Activated CD8-positive, alpha-beta memory T cell treated with anti-CD3 and anti-CD28 coated beads, Interleukin-2, amount 50 U/mL, for 48 hours (primary cell): ENCODE measurements at places on chromosomes 11 and 22.

DNA sequence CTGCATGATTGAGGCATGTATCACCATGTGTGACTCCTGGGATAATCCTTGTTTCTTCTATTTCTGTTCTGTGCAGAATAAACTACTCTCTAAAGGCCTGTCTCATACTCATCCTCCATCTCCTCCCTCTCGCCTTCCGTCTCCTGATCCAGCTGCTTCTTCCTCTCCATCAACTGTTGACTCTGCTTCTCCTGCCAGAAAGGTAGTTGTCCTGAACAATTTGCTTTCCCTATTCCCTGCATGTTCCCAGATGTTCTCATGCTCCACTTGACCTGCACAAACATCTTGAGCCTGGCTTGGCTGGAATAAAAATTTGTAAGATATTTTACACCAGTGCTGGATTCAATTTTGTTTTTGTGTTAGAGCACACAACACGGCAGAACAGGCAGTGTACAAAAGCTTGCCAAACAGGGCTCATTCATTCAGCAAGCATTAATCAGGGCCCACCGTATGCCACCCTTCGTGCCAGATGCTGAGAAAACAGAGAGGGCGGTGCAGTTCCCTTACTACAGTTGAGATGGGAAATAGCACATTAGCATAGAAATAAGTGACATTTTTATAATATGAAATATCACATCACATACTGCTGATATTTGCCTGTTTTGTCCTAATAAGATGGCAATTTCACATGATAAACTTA lies 133.3 kb upstream of the PARVA start:
- no peak for DNase-seq

GRCh38 chr11:68685656-68686380 lies 1.5 kb downstream of the GAL start:
- no peak for DNase-seq

DNA sequence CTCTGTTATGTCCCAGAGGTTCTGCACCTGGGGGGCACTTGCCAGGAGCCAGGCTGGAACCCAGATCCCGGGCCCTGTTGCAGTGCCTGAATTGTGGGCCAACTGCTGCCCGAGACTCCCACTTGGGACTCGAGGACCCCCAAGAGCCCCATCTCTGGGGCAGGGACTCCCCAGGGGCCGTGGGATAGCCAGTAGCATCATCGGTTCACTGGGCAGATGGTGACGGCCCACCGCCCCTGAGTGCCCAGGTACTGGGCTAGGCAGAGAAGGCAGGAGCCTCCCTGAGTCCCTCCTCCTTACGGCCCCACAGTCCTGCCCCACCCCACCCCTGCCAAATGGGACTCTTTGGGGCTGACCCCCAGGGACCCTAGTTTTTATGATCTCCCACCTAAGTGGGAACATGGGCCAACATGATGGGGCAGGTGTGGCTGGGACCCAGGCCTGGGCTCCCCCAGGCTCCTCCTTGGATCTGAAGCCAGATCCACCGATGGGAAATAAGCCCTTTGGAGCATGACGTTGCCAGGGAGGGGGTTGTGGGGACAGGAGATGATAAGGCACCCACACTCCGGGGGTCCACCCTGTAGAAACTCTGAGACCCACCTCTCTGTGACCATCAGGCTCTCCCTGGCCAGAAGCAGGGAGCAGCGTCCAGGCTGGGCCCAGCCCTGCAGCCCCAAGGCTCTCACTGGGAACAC lies 94.5 kb upstream of the FGF3 start:
- DNase-seq: no peak

GRCh38 chr22:32951807-32952153 lies 106.4 kb downstream of the SYN3 start:
- DNase-seq: no peak

DNA sequence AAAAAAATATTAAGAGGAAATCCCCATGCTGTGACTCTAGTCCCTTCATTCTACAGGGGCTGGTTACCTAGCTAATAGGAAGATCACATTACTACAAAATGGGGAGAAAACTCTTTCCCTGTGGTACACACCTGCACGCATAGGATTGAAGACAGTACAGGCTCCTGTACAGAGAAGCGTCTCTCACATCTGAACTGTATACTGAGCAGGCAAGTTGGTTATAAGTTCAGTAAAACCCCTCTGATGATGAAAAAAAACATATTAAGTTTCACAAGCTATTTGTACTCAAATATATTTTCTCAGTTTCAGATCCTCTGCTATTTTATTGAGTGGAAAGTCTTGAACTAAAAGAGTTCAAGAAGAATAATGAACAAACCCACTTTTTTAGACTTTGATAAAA lies 156.9 kb upstream of the HSD17B12 start:
- DNase-seq: no peak
